ENCODE measurements at places on chromosomes 6 and 20.

DNA sequence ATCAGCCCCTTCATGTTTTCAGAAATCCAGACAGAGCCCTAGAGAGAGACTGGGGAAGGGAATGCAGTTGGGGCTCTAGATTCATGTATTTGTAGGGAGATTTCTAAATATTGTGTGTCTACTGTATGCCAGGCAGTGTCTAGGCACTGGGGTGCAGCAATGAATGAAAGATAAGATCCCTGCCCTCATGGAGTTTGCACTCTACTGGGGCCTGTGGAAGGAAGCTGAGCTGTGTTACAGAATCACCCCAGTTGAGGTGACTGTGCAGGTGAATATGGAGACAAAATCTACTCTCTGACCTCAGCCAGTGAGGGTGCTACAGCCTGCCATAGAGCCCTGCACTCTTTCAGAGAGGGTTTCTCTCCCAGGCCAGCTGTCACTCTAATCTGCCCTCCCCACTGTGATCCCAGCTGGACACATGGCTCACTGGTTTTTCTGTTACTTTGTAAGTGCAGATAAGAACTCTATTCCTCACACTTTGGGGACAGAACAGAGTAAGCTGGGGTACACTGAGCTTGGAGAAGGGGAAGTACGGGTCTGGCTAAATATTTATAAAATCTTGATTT is 69.2 kb upstream of the E2F3 start:
- DNase-seq: no peak

DNA sequence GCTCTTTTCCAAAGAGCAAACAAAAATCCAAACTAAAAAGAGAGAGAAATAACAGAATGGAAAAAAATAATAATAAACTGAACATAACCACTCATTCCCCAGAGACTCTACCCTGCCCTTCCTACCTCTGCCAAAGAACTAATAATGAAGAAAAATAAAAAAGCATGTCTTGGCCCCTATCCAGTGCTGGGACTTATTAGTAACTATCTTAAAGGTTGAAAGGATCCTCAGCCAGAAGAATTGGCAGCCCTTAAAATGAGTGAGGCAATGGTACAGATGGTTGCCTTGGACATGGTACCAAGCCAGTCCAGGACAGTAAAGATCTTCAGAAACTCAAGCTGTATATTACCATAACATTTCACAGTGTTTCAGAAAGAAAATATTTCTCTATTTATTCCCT is 279.3 kb downstream of the HACE1 start:
- DNase-seq: peak; percentile 62

DNA sequence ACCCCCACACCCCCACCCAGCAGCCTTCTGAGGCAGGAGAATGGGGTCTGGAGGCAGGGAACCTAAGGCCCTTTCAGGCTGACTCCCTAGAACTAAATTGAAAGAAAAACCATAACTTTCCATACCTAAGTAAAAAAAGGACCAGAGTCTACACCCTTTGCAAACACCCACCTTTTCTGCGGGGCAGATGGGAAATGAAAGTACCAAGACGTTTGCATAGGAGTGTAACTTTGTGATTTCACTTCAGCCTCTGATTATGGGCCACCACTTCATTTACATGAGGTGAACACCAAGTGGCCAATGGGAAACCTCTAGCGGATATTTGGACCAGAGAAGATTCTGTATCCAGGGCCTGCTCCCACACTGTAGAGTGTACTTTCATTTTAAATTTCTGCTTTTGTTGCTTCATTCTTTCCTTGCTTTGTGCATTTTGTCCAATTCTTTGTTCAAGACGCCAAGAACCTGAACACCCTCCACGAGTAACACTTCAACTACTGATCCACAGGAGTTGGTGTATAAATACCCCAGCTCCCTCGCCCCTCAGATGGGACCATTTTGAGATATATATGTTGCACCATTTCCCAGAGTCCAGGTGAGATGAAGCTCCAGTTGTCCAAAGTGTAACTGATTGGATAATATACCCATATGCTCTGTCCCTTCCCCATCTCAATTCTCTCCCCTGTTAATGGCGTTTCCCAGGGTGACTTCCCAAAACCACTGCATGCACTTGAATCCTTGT is 18.9 kb upstream of the SRSF6 start:
- DNase-seq: no peak

DNA sequence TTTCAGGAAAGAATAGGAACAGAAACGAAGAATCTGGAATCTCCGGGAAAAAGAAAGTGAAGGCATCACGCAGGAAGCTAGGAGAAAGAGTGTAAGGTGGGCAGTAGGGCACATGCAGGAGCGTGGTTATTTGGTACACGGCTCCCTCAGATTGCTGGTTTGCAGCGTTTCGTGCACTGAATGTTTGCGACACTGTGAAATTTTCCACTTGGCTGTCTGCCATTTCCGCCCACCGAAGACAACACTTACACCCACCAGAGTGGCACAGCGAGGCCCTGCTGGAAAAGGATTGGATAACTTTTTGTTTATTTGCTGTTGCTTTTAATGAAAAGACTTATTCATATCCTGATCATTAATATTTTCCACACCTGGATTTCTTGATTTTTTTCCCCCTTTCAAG is 248.3 kb downstream of the GMPR start:
- no peak for DNase-seq

DNA sequence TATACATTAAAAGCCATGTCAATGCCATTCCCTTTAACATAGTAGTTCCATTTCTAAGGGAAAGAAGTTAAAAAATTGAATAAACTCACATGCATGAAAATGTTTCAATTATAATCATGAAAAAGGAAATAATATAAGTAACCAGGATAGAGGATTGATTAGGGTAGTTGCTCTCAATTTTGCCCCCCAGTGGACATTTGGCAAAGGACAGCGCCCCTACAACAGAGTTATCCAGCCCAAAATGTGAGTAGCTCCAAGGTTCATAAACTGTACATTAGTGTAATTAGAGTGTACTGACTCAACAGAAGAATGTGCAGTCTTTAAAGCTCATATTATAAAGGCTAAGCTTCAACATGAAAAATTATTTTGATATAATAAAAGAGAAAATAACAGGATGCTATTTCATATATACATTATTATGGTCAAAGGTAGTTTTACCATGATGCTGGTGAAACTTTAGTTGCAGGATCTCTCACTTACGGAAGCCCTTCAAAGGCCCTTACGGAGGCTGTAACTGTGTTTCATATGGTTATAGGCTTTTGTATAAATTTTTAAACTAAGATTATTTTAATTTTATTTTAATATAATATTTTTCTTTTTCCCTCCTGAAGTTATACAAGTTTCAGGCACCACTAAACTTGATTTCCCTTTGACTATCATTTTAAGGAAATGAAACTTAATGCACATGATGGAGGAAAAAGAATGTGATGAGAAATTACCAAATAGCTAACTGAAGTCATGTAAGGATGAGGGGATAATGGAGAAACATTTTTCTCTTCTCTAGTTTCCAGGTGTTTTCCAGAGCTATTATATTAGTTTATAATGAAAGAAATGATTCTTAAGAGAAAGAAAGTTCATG is 403.6 kb downstream of the PLCB1 start:
- no peak for DNase-seq

DNA sequence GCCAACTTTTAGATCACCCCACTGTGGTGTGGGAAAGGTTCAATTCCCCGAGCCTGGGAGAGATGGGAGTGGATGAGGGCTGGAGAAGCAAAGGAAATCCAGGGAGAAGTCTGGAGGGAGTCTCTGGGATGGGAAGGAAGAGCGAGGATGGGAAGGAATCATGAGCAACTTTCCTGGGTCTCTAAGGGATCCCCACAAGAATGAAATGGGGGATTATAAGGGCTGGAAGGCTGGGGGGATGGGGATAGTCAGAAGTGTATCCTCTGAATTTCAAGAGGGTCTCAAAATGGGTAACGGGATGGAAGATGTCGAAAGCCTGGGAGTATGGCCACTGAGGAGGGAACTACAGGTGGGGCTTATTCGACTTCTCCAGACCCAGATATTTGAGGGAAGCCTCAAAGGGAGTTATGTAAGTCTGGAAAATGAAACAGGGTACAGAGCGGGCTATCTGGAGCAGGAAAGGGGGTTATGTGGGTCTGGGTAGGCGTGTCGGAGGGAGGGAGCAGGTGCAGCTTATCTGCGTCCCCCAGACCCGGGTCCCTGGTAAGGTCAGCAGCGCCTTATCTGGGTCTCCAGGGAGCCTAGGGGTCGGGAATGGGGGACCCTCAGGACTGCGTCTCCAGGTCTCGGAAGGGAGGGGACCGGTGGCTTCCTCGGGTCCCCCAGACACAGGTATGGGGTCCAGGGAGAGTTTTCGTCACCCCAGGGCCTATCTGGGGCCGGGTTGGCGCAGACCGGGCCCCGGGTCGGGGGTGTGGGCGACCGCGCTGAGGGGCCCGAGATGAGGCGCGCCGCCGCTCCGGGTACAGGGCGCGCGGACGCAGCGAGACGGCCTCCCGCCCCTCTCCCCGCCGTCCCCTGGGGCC is 550 bp downstream of the PLAGL2 start:
- no peak for DNase-seq

GRCh38 chr6:11706171-11706570 is 72.4 kb downstream of the ADTRP start:
- DNase-seq: no peak

DNA sequence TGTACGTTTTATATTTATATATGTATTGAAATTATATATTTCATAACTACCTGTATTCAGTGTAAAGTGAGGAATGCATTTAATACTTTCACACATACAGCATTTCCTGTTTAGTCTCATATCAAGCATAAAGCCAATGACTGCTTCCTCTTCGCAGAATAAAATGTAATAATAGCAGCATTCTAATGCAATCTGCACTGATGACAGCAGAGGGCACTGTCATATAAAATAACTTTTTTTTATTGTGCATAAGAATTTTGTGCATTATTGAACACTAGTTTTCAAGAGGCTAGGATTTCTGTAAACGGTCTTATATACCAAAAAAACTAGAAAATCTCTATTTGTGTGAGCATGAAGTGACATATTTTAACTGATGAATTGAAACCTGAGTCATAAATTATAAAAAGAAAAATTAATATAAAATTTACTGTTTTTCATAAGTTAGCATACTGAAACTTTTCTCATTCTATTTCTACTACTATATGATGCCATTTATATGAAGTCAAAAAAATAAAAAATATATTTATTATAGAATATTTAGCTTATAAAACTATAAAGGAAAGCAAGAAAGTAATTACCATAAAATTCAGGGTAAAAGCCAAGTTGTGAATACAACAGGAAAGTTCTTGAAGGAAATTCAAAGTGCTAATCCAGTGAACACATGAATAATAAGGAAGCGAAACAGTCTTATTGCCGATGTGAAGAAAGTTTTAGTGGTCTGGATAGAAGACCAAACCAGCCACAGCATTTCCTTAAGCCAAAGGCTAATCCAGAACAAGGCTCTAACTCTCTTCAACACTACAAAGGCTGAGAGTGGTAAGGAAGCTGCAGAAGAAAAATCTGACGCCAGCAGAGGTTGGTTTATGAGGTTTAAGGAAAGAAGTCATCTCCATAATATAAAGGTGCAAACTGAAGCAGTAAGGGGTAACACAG is 36.3 kb downstream of the RNF146 start:
- no peak for DNase-seq

DNA sequence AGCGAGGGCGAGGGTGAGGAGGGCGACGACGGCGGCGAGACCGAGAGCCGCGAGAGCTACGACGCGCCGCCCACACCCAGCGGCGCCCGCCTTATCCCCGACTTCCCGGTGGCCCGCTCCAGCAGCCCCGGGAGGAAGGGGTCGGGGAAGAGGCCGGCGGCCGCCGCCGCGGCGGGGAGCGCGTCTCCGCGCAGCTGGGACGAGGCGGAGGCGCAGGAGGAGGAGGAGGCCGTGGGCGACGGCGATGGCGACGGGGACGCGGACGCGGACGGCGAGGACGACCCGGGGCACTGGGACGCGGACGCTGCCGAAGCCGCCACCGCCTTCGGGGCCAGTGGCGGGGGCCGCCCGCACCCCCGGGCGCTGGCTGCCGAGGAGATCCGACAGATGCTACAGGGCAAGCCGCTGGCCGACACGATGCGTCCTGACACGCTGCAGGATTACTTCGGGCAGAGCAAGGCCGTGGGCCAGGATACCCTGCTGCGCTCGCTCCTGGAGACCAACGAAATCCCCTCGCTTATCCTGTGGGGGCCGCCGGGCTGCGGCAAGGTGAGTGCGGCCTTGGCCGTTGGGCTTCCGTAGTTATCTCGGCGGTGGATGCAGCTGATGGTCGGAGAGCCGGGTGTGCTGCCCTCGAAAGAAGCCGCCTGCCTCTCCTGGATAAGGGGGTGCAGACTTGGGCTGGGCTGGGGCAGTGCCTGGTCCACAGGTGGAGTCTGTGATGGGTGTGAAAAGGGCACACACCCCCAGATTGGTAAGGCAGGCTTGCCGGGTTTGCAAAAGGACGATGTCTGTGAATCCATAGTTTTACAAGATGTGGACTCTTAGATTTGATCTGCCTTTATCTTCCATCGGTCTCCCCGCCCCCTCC is 938 bp downstream of the WRNIP1 start:
- no peak for DNase-seq

- no peak for DNase-seq
Measured at GRCh38 chr6:130681028-130681427, 146.2 kb upstream of the SMLR1 start.

GRCh38 chr20:31607640-31608250 is 2.7 kb downstream of the ID1 start:
- no peak for DNase-seq

GRCh38 chr20:49814057-49814694 is 1.5 kb downstream of the SLC9A8 start:
- DNase-seq: no peak

GRCh38 chr20:43528258-43528875 is 20.9 kb downstream of the L3MBTL1 start:
- DNase-seq: no peak
